ENCODE measurements at places on chromosomes 2 and 18.

GRCh38 chr2:15226661-15227060 is 334.5 kb downstream of the NBAS start:
- DNase-seq: no peak

- DNase-seq: no peak
These were observed 177.4 kb downstream of the CAPN13 start for GRCh38 chr2:30629866-30630265.

DNA sequence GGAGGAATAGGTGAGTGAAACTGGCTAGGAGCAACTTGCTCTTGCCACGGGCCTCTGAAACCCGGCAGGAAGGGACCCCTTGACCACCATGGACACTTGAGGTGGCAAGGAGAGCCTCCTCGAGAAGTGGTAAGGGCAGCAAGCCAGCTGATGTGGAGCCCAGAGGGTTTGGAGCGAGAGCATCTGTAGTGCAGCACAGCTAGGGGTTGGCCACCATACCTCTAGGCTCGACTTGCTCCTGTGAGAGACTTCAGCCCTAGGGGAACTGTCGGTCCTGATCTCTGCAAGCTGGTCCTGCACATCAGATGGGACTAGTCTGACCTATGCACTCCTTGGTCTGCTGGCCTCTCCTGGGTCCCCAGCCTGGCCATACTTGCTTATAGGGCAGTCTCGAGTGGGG is 158.4 kb downstream of the CCDC178 start:
- DNase-seq: no peak

DNA sequence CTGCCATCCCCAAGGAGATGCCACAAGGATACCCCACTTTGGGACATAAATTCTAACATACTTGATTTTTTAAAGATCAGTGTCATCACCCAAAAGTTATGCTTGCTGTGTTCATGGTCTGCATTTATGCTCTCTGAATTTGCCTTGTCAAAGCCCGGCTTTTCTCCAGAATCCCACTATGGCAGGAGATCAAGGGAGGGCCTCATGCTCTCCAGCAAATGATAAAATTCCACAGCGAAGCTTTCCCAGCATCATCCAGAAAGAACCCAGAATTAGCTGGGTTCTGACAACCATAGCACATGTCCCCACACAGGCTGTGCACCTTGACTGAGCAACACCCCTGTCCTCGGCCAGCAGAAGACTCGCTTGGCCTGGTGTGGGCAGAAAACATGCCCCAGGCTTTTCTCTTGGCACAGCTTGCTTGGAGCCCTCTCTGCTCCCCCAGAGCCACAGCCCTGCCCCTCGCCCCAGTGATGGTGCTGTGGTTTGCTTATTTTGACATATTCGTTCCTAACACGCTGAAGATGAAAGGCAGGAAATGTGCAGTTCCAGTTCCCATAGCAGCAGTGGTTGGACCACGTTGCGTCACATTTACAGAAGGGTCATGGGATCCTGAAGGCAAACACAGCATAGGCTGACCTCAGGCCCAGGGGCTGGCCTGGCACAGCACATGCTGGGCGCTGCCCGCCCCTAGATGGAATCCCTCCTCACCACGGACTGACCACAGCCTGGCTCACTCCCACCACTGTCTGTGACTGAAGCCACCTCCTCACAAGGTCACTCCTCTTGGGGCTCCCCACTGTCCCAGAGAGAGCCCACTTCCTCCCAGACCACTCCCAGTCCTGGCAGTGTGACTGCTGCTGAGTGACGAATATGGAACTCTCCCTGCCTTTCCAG is 14.1 kb upstream of the CHRNA1 start:
- peak; percentile 56 for DNase-seq

- no peak for DNase-seq
These were observed 18.6 kb downstream of the ST6GAL2 start for GRCh38 chr2:106867196-106867953.

- no peak for DNase-seq
These were observed 212.7 kb upstream of the FSHR start for GRCh38 chr2:49367003-49367402.

GRCh38 chr2:164714471-164714870 is 93.2 kb upstream of the GRB14 start:
- DNase-seq: no peak

GRCh38 chr18:32550963-32551362 is 80.3 kb upstream of the GAREM1 start:
- no peak for DNase-seq

- DNase-seq: no peak
These were observed 4.0 kb upstream of the RTP5 start for GRCh38 chr2:241865416-241865956.

GRCh38 chr18:2036086-2036485 is 535.2 kb downstream of the METTL4 start:
- DNase-seq: no peak

- DNase-seq: no peak
These were observed 68.3 kb downstream of the SPTBN1 start for GRCh38 chr2:54524226-54524991.

- no peak for DNase-seq
These were observed 152.6 kb upstream of the CYP26B1 start for GRCh38 chr2:72300147-72300684.

DNA sequence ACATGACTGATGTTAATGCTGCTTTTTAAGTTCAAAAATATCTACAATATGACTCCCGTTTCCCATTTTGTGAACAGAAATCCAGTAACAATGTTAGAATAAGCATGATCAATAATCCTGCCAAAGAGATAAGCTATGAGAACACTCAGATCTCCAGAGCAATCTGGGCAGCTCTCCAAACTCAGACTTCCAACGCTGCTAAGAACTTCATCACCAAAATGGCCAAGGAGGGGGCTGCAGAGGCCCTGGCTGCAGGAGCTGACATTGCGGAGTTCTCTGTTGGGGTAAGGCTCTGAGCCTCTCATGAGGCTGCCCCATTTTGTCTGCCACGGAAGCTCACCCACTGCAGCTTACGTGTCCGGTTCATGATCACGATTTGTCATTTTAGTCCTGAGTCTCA is 68.4 kb downstream of the UGGT1 start:
- no peak for DNase-seq

GRCh38 chr2:59184276-59185020 is 943.3 kb upstream of the FANCL start:
- no peak for DNase-seq

GRCh38 chr2:129008055-129008880 is 689.6 kb upstream of the HS6ST1 start:
- no peak for DNase-seq

DNA sequence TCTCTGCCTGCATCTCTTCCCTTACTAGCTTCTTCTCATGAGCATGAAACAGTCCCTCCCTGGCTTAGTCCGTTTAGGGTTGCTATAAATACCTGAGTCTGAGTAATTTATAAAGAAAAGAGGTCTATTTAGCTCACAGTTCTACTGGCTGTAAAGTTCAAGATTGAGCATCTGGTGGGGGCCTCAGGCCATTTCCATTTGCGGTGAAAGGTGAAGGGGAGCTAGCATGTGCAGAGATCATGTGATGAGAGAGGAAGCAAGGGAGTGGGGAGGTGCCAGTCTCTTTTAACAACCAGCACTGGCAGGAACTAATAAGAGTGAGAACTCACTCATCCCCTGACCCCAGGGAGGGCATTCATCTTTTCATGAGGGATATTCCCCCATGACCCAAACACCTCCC is 26.8 kb downstream of the RHBDD1 start:
- DNase-seq: no peak

DNA sequence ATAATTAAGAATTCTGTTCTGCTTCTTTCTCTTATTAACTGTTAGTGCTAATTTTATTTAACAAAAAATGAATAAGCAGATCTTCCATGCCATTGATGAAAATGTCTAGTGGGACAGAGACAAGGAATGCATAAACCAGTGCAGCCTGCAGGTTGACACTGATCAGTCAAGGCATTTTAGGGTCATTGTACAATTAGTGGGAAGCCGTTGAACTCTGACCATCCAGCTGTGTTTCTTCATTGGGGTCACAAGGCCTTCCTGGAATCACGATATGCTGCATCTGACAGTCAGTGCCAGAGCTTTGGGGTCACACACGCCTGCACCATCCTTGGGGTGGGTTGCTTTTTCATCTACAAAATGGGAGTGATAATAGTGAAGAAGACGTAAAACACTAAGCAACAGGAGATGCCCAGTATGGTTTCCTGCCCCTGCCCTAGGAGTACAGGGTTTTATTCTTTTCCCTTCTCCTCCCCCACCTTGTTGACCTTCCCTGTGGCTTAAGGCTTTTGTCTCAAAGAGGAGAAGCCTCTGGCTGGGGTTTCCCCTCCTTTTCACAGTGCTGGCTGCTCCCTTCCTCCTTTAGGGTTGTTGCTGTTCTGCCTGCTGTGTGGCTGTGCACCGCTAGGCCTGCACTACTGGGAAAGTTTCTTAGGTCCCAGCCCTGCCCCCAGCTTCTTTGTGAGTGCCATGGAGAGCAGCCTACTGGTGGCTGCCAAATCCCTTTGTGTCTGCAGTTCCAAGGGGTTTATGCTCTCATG is 245.6 kb downstream of the TPGS2 start:
- DNase-seq: no peak

GRCh38 chr18:42137693-42138375 is 182.8 kb downstream of the PIK3C3 start:
- no peak for DNase-seq

GRCh38 chr2:237603718-237604362 is 13.3 kb upstream of the RAB17 start:
- peak; percentile 42 for DNase-seq

- DNase-seq: no peak
These were observed 205 bp downstream of the TET3 start for GRCh38 chr2:73984922-73985307.

DNA sequence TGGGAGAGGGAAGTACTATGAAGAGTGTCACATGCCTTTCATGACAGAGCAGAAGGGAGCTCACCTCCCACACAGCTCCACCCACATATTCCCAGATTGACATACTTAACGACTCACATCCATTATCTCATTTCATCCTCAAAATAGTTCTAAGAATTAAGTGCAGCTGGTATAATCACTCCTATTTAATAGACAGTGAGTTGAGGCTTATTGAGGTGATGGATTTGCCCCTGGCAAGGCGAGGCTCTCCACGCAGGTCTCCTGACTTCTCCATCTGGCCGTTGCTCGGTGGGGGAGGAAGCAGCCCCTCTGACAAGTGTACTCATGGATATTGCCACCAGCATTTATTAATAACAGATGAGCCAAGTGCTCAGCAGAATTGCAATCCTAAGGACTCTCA is 81.4 kb downstream of the TGOLN2 start:
- DNase-seq: no peak

DNA sequence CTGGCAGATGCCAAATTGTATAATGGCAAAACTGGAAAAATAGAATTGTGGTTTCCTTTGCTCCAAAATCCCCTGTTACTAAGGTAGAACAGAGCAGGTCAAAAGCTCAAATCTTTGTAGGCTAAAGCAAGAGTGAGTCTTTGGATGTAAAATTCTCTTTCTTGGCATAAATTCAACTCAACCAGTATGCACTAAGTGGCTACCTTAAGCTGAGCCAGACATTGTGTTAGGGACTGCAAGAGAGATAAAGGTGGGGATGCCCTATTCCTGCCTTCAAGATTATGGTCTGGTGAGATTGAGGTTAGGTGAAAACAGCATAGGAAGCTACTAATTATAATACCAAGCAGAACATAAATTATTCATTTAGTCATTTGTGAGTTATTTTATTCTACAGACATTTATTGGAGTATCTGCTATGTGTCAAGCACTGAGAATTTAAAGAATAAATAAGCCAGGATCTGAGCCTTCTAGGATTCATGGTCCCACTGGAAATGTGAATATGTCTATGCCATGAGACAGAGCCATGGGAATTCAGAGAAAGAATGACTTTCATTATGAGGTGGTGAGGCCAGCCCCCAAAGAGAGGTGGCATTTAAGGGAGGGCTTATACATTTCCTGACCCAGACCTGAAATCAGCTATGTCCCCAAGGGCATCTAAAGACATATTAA is 198.0 kb upstream of the NCKAP5 start:
- no peak for DNase-seq

GRCh38 chr18:12630136-12630535 is 27.8 kb downstream of the SPIRE1 start:
- DNase-seq: no peak

DNA sequence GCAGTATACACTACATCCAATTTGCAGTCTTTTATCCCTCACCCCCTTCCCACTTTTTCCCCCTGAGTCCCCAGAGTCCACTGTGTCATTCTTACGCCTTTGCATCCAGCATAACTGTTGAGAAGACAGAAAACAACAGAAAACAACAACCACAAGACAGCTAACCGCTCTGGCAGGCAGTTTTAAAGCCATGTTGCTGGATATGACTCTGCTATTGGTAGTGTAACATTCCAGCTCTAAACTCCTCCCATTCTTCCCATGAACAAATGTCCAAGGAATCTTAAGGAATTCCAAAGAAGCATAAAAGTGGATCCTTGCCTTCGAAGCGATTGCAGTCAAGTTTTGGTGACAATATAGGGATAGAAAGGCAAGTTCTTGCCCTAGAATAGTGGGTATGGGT is 599.1 kb downstream of the NYAP2 start:
- no peak for DNase-seq

DNA sequence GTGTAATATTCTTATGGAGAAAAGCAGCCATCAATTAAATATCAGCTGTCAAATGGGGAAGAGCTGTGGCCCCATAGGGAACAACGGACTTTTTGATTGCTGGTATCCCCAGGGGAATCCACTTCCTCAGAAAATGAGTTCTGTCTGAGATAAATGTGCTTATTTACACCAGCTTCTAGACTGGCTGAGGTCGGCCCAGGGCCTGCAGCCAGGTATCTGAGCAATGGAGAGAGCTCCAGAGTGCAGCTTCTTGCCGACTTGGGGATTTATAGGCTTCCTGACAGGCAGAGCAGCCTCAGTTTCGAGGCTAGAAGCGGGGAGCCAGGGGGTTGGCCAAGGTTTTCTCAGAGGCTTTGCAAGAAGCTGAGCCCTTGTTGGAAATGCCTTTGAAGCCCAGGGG is 67.2 kb downstream of the MCFD2 start:
- DNase-seq: no peak

- no peak for DNase-seq
These were observed 79.1 kb upstream of the MYCN start for GRCh38 chr2:15861172-15861822.

- no peak for DNase-seq
These were observed 37.7 kb downstream of the ID2 start for GRCh38 chr2:8719528-8719927.

- no peak for DNase-seq
These were observed 26.9 kb upstream of the DNMT3A start for GRCh38 chr2:25368660-25369059.

- no peak for DNase-seq
These were observed 12.3 kb upstream of the KCNJ3 start for GRCh38 chr2:154686162-154686561.

DNA sequence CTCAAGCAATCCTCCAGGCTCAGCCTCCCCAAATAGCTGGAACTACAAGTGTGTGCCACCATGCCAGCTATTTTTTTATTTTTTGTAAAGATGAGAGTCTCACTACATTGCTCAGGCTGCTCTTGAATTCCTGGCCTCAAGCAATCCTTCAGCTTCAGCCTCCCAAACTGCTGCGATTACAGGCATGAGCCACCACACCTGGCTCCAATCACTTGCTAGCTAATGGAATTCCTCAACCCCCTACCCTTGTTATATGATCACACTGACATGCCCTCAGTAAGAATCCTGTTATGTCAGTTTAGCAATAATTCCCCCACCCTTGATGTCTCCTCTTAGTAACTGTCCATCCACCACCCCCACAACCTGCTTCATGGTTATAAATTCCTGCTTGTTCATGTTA is 12.3 kb downstream of the CHN1 start:
- DNase-seq: no peak
